ENCODE measurements at places on chromosomes 5 and 9. TPM values are rescaled to one million over a fixed set of nuclear protein-coding genes. Genes with fewer than 3 reads are reported as not detected.

GRCh38 chr5:105554568-105555169 is 1992.1 kb upstream of the NUDT12 start:
- no peak for DNase-seq

DNA sequence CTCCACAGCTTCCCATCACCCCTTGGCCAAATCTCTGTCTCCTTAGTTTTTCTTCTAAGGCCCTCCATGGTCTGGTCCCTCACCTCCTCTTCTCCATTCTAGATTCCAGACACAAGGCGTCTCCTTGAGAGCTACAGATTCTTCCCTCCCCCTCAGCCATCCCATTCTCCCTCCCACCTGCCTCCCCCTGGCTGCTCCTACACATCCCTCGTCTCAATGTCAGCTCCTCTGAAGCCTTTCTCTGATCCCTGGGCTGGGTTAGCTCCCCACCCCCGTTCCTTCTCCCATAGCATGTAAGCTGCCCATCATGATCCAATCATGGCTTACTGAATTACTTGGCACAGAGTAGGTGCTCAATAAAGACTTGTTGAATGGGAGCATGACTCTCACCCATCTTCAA is 69.0 kb downstream of the ANKH start:
- DNase-seq: no peak

DNA sequence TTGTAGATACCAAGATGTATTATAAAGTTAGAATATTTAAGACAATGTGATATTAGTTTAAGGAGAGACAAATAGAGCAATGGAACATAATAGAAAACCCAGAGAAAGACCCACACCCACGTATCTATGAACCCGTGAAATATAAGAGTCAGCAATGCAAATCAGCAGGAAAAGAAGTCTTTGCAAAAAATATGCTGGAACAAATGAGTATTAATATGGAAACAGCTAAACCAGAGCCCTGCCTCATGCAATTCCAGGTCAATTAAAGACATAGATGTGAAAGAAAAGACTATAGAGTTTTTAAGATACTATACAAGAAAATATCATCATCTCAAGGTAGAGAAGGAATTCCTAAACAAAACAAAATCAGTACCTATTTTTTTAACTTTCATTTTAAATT is 23.1 kb upstream of the IL3 start:
- DNase-seq: no peak

The PCDHGA12 gene
- total RNA-seq: not detected

DNA sequence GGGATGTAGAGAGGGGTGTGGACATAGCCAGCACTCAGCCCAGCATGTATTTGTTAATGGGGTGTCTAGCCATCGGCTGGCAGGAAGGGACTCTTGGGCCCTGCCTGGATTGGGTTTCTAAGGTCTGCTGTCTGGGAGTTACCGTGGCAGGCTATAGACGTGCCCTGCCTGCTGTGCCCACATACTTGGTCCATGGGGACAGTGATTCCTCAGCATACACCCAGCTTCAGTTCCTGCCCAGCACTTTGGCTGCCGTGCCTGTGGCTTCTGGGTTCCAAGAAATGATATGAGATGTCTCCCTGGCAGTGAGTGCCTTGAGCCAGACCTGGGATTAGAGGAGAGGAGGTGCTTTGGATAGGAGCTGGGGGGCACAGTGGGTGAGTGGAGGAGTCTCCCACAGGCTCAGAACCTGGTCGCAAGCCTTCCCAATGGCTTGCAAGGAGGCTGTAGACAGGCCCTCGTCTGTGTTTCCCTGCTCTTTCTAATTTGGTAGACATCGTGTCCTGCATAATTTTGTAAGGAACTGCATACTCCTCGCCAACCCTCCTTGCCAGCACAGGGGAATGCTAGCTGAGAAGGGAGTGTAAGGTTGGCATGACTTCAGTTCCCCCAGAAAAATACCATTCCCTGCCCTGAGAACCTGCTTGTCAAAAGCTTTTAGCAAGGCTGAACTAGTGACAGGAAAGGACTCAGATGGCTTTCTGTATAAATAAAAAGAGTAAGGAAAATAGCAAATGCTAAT is 287.9 kb downstream of the ZSWIM6 start:
- DNase-seq: no peak

The FAXDC2 gene
- total RNA-seq: not detected

GRCh38 chr5:82312373-82312856 is 34.3 kb upstream of the RPS23 start:
- peak; percentile 46 for DNase-seq

The ACTBL2 gene
- not detected for total RNA-seq

DNA sequence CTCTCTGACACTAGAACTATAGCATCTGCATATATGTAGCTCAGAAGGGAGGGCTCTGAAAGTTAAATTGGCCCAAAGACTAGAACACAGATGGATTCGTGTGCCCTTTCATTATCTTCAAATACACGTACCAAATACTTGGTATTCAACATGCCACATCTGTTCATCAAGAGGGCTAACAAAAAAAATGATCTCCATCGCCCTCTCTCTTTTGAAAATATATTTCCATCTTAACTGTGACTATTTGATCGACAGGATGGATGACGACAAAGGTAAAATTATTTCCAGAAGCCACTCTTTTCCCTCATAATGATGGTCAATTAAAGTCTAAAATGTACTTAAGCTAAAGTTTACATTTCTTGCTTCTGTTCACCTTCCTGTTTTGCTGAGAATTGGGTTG is 77.0 kb downstream of the SEMA6A start:
- no peak for DNase-seq

GRCh38 chr9:134125413-134126095 is 10.3 kb upstream of the WDR5 start:
- no peak for DNase-seq

DNA sequence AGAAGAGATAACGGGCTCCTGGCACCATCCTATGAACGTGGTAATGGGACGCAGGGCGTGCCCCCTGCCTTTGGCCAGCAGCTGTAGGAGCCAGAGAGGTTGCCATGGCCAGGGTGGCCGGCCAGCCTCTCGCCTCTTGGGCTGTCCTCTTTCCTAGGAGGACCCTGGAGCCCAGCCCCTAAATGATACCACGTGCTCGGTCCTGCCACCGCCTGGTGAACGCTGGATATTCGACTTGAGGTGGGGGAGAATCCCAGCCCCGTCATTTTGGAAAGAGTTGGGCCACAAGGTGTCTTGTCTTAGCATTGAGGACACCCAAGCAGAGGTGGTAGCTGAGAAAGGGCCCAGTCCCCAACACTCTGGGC is 391 bp upstream of the NRG2 start:
- DNase-seq: no peak

The FBXO10 gene
- 6.7 TPM for total RNA-seq

GRCh38 chr9:131043087-131043486 is 34.1 kb downstream of the LAMC3 start:
- DNase-seq: no peak

- DNase-seq: no peak
Observed at GRCh38 chr5:118506217-118506852, 482.0 kb downstream of the DTWD2 start.

GRCh38 chr5:30765706-30766105 is 427.8 kb upstream of the CDH6 start:
- no peak for DNase-seq

DNA sequence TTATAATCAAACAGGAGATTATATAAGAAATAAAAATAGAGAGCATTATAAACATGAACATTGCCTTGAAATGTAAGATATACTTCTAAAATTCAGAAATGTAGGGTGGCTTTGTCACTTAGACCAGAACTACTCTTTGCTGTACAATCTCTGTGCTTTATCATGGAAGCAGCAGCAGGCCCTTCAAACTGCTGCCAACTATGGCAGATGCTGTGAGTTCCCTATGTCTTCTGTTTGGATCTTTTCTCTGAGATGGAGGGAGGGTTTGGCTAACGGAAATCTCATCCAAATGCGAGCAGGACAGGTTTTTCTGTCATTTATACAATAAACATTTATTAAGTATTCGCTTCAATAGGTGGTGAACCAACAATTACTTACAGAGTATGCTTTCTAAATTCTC is 34.8 kb upstream of the RICTOR start:
- DNase-seq: no peak

The SETX gene
- total RNA-seq: 63.7 TPM

GRCh38 chr5:72436796-72437471 is 70.3 kb downstream of the ZNF366 start:
- DNase-seq: no peak

- DNase-seq: no peak
Observed at GRCh38 chr9:83406921-83407320, 131.3 kb downstream of the FRMD3 start.

GRCh38 chr5:141934099-141934844 is 10.6 kb downstream of the DELE1 start:
- DNase-seq: no peak

DNA sequence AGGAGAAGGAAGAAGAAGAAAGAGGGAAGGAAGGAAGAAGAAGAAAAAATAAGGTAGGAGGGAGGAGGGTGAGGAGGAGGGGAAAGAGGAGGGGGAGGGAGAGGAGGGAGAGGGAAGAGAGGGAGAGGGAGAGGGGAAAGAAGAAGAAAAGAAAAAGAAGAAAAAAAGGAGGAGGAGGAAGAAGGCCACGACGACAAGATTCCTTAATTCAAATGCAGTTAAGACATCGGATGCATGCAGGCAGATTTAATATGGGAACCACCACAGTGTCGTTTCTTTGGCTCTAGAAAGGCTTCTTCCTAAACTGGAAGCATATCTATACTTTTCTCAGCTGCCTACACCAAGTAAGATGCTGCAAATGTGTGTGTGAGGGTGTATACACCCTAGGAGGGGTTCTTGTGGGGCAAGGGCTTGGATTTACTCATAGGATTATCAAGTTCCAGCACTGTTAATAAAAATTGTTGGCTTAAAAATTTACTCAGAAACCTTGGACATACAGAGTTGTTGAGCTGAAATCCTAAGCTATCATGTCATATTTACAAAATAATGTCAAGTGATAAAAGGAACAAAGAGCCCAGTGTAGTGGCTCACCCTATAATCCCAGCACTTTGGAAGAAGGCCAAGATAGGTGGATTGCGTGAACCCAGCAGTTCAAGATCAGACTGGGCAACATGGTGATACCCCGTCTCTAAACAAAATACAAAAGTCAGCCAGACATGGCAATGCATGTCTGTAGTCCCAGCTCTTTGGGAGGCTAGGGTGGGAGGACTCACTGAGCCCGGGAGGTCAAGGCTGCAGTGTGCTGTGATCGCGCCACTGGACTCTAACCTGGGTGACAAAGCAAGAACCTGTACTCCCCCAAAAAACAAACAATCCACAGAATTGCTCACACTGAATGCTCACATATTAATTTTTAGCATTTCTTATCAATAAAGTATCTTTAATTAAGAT is 108.5 kb downstream of the UBAP2 start:
- no peak for DNase-seq

GRCh38 chr5:173327948-173328843 is at the start of gene STC2:
TSS of gene STC2 (minus strand) at chr5:173328414. CDS start at chr5:173328193, 221 bp downstream.
- DNase-seq: peak; percentile 74

DNA sequence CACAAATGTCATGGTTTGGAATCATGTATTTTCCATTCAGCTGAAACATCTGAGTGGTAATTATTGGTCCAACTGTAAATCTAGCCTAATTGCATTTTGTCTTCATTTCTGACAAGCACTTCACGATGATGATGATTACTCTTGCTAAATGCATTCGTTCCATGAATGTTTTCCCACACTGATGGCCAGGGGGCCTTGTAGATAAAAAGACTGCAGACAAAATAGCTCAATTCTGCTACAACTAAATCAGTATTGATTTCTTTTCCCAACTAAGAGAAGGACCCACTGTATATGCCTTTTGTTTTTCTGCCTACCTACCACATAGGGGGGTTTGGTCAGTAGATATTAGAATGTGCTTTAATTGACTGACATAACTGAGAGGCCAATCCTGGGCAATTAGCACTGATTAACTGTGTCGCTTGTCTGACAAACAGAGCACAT is 1351.3 kb upstream of the NUDT12 start:
- no peak for DNase-seq

DNA sequence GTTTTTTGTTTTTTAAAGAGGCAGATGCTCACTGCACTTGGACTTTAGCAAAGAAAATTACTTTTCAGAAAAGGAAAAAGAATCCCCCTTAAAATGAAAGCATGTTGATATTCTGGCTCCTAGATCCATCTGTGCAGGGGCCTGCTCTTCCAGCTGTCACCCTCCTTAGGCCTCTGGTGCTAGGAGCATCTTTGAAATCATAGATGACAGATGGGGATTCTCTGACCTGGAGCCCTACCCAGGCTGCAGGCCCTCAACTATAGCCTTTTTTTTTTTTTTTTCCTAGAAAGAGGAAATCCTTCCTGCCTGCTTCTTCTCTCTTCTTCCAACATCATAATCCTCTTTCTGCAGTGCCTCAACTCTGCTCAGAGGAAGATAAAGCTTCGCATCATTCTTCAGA is 16.3 kb upstream of the DCP2 start:
- DNase-seq: no peak
